Sigmoid colon (tissue), 7 donors: ENCODE measurements at places on chromosomes 5 and 9. TPM values are rescaled to one million over a fixed set of nuclear protein-coding genes. Genes with fewer than 3 reads are reported as not detected.

Gene FCN2
- total RNA-seq = not detected

Gene SPATA31E1
- total RNA-seq = not detected

Gene ADAMTS19
- 1.5 TPM for total RNA-seq

Gene VDAC1
- 73.1 TPM for total RNA-seq

DNA sequence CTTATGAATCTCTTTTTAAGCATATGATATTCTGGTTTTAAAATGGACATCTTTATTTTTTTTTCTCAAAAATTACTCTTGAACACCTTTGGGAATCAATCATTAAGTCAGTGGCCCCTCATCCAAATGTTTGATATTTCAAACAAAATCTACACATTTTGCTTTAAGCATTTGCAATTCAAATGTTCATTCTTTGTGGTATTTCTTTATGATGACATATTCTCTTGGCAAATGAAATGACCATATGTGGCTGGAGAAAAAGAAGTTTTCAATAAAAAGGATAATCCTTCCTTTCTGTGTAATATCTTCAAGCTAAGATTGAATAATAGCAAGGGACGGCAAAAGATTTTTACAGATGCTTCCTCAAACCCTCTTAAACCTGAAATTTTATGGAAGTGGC, 420.8 kb downstream of the MTRR start:
- DNase-seq = no peak
- H3K4me1 ChIP-seq = no peaks in the 10 kb centered on the region
- no peaks in the 10 kb centered on the region for H3K27me3 ChIP-seq
- H3K36me3 ChIP-seq = no peaks in the 10 kb centered on the region
- H3K27ac ChIP-seq = no peak overlapping the region

- no peaks in the 10 kb centered on the region for H3K4me1 ChIP-seq
- no peak overlapping the region for H3K4me3 ChIP-seq
- no peak for DNase-seq
These were observed 676.3 kb upstream of the GRAMD2B start for GRCh38 chr5:125746917-125747316.

- H3K27ac ChIP-seq = no peak overlapping the region
- no peaks in the 10 kb centered on the region for H3K36me3 ChIP-seq
- no peaks in the 10 kb centered on the region for H3K4me1 ChIP-seq
- H3K27me3 ChIP-seq = no peaks in the 10 kb centered on the region
- no peak for DNase-seq
- no peak overlapping the region for H3K4me3 ChIP-seq
These were observed 3.5 kb downstream of the HEMGN start for GRCh38 chr9:97934321-97935115.

GRCh38 chr5:167864801-167865200, 426.6 kb upstream of the WWC1 start:
- no peaks in the 10 kb centered on the region for H3K36me3 ChIP-seq
- H3K4me1 ChIP-seq = peaks cover 15% of the 10 kb centered on the region
